Hematopoietic multipotent progenitor cell treated with erythropoietin and hydrocortisone succinate and interleukin-3 and kit ligand, for 15 days (in vitro differentiated cells): ENCODE measurements at places on chromosomes 2 and 18.
A peak's percentile ranks its signal among the peaks of the same experiment; 100 is the strongest.

GRCh38 chr2:95353613-95354468, 48.7 kb upstream of the FAHD2A start:
- DNase-seq = no peak

- DNase-seq = no peak
These were observed 16.6 kb downstream of the TSPYL6 start for GRCh38 chr2:54239427-54239826.

DNA sequence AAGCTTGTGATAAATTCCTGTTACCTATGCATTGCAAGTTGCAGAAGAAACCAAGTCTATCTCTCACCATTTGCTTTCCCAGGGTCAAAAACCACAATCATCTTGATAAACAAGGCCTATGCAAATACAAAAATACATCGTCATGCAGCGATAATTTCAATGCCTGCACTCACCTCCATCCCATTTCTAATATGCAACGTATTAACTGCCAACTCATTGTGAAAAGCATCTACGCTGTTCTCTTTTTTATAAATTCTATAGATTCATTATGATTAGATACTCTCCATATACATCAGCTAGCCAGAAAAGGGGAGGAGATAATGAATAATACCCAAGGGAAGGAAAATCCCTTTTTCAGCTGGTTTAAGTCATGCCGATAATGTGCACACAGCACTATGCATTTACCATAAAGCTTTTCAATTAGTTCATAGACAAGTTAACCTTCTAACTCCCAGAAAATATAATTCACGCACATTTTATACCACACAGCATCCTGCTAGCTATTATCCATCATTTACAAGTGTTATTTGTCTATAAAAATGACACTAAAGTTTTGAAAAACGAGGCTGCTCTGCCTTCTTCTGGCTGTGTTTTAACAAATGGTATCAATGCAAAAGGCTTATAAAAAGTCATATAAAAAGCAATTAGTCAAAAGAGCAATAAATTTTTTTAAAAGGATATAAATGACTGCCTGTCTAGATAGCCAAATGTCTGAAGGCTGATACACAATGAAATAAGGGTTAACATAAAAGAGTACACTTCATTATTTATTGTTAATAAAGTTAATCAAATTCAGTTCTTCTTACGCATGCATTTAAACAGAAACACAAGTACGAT, 77.6 kb downstream of the AFF3 start:
- DNase-seq = no peak

DNA sequence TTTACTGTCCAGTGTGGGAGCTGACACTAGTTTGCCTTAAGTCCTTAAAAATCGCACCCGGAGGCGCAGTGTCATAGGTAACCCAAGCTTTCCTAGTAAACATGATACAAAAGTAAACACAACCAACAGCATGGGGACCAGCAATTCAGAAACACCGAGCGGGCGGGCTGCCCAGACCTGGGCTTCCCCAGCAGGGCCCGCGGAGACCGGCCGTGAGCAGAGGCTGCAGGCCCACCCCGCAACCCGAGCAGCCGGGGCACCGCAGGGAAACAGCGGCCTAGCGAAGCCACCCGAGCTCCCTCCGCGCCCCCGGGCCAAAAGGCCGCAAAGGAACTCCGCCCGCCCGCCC, 296 bp downstream of the TTC21B start:
- DNase-seq = no peak

DNA sequence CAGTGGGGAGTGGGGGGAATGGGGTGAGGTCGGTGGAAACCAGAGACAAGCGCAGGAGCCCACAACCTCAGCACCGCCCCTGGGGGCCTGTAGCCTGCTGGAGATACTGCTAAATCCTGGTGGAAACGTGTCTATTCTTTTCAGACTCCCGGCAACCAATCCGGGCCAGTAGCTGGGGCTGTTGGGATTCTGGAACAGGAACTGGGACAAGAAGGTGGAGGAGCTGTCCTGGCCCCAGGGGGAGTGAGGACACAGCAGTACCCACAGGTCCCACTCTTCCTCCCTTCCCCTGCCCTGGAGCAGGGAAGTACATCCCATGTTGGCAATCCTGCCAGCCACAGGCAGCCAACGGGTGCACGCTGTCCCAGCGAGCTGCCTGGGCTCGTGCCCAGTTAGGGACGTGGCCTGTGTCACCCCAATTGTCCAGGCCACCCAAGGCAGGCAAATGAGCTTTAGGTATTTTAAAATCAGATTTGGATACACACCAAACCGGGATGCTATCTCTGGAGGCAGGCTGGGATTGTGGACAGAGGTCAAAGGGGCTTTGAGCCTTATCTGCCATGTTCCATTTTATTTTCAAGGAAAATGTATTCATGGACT, 51.8 kb downstream of the HS1BP3 start:
- DNase-seq = no peak

DNA sequence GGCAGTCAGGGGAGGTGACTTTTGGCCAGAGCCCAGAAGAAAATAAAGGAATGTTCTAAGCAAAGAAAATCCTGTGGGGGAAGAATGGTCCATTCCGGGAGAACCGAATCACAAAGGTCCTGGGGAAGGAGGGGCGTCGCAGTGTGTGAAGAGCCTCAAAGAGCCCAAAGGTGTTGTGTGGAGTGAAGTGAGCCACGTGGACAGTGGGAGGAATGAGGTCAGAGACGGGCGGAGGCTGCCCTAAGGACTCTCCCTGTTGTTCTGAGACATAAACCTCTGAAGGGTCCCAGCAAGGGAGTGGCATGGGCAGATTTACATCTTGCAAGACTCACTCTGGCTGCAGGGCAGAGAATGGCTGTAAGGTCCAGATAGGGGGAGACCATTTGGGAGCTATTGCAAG, 91.3 kb upstream of the SEC11C start:
- DNase-seq = no peak

DNA sequence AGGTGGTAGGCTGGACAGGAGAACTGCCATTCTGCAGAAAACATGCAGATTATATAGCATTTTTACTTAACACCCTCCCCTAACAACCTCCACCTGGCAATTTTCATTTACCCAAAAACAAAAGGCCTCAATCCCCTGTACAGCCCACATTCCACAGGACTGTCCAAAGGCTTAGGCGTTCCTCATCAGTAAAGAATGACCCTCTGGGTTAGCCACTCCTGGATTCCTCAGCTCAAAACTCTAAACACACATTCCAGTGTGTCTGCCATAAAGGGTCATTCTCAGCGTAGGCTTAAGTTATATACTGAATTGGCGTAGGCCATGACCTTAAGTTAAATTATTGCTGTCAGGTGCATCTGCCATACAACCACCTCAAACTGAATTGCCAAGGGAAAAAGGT, 261.8 kb upstream of the CHAC2 start:
- DNase-seq = no peak

DNA sequence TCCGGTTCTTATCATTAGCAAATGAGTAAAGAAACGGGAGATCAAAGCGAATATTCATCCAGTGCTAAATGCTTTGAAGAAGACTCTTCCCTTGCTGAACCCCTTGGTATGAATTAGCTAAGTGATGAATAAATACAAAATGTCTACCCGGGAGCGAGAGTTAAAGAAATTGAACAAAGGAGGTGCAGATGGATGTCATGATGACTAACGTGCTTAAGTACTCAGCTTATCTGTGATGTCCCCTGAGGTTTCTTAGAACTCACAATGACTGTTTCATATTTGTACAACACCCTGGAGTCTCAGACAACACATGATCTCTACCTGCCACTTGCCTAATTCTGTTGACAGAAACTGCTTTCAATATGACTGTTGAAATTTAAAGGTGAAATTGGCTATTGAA, 148.5 kb downstream of the TMEM200C start:
- no peak for DNase-seq

DNA sequence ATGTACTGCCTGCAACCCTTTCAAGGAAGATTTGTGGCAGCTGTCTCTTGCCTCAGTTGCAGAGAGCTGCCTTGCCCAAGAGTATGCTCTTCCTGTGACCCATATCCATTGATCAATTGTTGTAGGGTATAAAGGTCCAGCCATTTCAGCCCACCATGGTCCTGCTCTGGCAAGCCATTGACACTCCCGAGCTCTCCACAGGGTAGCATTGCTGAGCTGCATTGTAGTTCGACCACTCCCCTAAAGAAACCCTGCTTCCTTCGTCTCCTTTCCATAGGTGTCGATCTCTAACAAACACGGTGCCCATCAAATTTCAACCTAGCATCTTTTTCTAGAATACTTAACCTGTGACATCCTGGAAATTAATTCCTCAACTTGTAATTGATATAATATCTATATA, 104.9 kb upstream of the NDUFV2 start:
- DNase-seq = no peak

GRCh38 chr2:126749537-126749936, 93.6 kb downstream of the GYPC start:
- DNase-seq = peak; percentile 23

DNA sequence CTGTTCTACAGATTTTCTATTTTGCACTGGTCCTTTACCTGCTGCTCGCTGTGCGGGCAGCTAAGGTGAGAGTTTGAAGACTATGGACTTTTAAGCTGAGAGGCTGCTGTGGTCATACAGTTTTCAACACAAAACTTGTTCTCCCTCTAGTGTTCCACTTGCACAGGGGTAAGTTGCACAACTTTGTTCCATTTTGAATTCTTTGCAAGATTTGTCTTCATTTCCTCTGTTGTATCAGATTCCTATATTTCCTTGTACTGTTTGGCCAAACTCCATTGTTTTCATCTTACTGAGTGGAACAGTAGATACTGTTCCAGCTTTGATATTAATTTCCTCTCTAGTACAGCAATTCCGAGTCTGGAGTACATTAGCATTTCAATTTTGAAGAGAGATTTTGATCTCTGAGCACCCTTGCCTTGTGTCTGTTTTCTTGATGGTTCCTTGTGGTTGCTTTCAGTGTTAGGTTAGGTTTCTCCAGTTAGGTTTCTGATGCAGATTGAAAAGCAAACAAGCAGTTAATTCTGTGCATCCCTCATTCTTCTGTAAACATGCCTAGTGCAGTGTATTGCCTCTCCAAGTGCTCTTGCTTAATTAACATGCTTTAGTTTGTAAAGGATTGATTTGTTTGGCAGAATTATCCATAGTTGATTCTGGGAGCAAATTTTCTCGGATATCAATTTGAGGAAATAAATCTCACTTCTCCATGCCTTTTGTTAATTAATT, 188.8 kb downstream of the PTPRM start:
- no peak for DNase-seq

GRCh38 chr2:109258905-109259540, 130.0 kb downstream of the SH3RF3 start:
- DNase-seq = no peak

- DNase-seq = no peak
These were observed 126.4 kb upstream of the EPAS1 start for GRCh38 chr2:46170611-46171350.

DNA sequence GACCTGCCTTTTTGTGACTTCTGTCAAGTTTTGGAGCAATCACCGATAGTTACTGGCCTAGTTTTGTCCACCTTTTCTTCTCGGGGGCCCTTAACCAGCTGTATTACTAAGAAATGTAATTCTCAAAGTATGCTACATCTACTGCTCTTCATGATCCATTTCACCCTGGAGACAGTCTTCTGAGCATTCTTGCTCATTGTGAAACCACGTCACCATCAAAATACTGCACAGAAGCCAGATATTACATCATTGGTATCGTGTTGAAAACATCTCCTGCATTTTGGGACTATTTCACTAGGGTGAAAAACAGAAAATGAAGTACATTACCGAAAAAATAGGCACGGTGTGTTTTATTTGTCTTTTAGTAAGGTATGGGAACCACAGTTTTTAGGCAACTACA, 11.7 kb downstream of the LYPD6B start:
- DNase-seq = no peak

DNA sequence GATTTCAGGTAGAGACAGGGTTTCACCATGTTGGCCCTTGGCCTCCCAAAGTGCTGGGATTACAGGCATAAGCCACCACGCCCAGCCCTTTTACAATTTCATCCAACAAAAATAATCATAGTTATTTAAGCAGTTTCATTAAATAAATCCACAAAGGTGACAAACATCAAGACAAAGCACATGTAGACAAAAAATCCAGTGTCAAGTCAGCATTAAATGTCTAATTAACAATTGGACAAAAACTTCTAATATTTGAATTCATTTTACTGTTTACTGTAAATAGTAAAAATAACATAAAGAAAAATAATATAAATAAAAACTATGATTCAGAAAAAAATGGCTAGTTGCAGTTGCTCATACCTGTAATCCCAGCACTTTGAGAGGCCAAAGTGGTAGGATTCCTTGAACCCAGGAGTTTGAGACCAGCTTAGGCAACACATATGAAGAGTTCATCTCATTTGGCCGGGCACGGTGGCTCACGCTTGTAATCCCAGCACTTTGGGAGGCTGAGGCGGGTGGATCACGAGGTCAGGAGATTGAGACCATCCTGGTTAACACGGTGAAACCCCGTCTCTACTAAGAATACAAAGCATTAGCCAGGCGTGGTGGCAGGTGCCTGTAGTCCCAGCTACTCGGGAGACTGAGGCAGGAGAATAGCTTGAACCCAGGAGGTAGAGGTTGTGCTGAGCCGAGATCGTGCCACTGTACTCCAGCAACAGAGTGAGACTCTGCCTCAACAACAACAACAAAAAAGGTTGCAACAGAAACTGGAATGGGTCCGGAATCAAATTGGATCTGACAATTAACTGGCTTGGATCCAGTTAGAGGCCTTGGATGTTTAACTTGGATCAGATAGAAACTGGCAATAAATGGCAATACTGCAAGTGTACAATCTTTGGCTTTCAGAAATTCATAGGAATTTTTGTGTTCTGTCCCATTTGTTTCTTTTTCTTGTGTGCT, 56.9 kb upstream of the MAT2A start:
- DNase-seq = no peak

DNA sequence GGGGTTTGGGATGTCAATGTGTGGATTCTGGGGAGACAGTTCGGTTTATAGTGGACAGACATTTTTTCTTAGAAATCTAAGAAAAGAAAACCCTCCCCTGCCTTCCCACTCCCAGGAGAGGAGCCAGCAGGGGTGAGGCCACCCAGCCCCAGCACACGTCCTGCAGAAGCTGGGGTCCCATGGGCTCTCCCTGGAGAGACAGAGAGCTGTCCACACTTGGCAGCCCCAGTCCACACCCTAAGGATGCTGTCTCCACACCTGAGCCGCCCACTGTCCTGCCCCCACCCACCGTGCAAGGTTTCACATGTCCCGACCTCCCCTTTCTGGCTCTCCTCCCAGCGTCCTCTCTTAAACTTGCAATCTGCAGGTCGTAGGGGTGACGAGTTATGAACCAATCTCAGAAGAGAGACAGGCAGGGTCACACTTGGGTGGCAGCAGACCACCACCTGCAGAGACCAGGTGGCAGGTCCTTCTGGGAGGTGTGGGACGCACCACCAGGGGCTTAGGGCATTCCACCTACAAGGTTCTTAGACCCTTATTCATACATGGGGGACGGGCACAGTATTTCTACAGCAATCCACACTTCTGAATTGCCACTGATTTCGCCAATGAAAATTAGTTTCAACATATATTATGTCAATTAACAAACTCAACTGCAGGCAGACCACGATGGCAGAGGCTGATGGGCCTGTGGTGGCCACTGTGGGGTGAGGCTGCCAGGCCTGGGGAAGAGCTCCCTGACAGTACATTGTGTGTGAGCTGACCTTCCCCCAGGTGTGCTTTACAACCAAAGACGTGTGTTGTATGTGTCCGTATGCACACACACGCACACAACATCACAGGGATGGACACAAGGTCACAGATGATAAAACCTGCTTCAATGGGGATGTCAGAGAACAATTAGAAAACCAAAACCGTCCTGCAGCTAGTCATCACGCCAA, 158.5 kb downstream of the TPO start:
- DNase-seq = no peak
